ENCODE measurements at places on chromosomes 1 and 21.

GRCh38 chr1:45155423-45155822 is 51.0 kb downstream of the ZSWIM5 start:
- DNase-seq: no peak

DNA sequence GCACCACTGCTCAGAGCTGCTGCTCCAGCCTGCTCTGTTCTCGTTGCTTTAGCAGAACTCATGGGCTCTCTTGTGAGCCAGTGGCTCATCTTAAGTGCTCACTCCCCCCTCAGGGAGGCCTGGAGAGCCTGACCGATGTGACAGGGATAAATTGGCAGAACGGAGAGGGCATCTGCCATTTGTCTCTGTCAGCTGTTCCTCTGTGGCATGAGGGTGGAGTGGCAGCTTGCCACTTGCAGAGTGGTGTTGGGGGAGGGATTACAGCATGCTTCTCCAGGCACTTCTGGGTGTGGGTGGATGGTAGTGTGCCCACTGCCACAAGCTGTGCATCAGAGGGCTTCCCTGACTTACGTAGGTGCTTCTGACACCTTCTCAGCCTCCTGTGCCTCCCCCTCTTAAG is 229.5 kb downstream of the PAPPA2 start:
- DNase-seq: peak; percentile 21

- DNase-seq: no peak
Observed at GRCh38 chr1:57951390-57951789, 527.5 kb upstream of the DAB1 start.

DNA sequence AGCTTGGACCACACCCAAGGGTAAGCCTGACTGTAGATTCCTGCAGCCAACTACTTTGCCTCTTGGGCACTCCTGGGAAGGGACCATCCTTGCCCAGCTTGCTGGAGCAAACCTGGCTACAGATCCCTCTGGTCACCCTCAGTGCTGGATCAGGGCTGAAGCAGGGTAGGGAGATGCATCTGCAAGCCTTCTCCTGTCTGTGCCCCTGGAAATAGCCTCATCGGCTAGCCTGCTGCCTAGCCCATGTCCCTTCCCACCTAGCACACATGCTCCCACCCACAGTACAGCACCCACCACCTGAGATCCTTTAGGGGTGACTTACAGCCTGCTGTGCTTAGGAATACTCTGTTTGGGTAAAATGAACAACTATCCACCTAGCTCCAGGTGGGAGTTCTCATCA is 177.3 kb upstream of the HMGB4 start:
- DNase-seq: no peak

- peak; percentile 16 for DNase-seq
Observed at GRCh38 chr1:36625935-36626310, 143.2 kb upstream of the CSF3R start.

- no peak for DNase-seq
Observed at GRCh38 chr1:210650403-210650802, 321.7 kb downstream of the HHAT start.

DNA sequence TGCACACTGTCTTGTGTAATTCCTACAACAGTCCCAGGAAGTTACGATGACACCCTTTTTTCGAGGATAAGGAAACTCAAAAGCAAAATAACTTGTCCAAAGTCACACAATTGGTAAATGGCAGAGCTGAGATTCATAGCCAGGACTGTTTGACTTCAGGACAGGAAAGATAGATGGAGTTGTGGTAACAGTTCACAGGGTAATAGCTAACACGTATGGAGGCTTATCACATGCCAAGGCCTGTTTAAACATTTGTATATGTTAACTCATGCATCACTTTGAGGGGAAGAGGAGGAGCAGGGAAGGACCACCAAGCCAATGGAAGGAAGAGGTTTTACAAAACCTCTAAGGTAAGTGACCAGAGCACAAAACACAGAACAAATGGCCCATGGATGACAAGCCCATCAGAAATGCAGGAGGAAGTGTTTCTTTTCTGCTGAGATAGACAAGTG is 2.8 kb downstream of the DHCR24 start:
- no peak for DNase-seq

- no peak for DNase-seq
Observed at GRCh38 chr1:37616330-37616729, 18.4 kb downstream of the RSPO1 start.

- DNase-seq: no peak
Observed at GRCh38 chr1:7422081-7422480, 349.0 kb upstream of the VAMP3 start.

DNA sequence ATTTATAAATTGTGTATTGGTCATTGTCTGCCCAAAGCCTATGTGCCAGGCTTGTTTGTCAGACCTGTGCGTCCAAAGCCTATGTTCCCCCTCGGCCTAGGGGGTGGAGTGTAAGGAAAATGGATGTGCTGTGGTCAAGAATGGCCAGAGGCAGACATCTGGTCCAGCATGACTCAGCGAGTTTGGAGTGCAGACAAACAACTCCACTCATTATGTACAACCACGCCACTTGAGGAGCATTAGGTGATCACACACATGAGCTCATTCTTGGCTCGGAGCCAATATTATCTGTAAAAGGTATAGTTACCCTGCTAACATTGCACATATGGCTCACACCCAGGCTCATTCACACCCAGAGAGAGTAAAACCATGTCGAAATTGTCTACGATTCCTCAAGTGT is 1047.6 kb upstream of the ADGRL4 start:
- no peak for DNase-seq

DNA sequence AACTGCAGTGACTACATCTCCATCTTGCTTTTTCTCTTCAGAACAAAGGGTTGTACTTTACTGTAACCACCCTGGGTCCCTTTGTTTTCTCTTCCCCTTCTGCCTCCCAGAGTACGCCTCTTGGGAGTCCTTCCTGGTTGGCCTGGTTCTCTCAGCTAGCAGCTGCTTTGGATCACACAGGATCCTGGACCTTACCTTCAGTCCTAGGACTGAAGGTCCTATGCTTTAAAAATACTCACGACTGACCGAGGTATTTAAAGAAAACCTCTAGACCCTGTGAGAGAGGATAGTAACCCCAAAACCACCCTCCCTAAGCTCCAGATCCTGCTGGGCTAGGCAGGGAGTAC is 4.8 kb downstream of the TRIM45 start:
- DNase-seq: no peak

GRCh38 chr1:43754892-43755291 is 47.6 kb downstream of the ST3GAL3 start:
- no peak for DNase-seq

DNA sequence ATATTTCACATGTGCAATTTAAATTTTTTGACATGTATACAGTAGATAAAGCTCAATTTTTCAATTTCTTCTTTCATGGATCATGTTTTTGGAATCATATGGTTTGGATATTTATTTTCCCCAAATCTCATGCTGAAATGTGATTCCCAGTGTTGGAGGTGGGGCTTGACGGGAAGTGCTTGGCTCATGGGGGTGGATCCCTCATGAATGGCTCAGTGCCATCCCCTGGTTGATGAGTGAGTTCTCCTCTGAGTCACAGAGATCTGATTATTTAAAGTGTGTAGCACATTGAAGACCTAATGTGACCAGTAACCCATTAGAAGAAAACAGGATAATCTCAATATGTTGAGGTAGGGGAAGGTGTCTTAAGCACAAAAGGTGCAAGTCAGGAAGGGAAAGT is 9.1 kb upstream of the IFI16 start:
- peak; percentile 72 for DNase-seq

GRCh38 chr21:26224366-26224765 is 53.8 kb upstream of the APP start:
- no peak for DNase-seq

- no peak for DNase-seq
Observed at GRCh38 chr1:173454966-173455524, 22.1 kb upstream of the PRDX6 start.

DNA sequence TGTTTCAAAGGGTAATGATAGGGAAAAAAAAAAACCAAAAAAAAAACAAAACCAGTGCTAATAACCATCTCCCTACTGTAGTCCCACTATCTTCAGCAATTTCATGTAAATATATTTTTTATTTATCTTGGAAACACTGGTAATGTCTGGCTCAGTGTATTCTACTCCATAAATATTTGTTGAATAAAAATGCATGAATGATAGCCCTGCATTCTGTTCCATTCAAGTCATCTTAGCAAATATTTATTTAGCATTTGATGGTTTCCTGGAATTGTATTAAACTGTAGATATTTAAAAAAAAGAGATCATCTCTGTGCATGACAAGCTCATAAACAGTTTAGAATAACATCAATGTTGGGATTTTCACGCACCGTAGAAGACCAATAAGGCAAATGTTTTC is 24.2 kb downstream of the IL23R start:
- no peak for DNase-seq
